ENCODE measurements at places on chromosomes 7 and 10.

- no peak for DNase-seq
These were observed 5.8 kb downstream of the RASGEF1A start for GRCh38 chr10:43260911-43261577.

GRCh38 chr10:98321186-98321780, 53.3 kb upstream of the LOXL4 start:
- no peak for DNase-seq

- DNase-seq: peak; percentile 22
These were observed 34.0 kb downstream of the GATA3 start for GRCh38 chr10:8088504-8088903.

GRCh38 chr7:129083525-129083924, 28.6 kb upstream of the TNPO3 start:
- no peak for DNase-seq

GRCh38 chr7:91187061-91187460, 77.2 kb upstream of the FZD1 start:
- no peak for DNase-seq

Data from GM18507 (cell line).